Inflammatory macrophage (primary cell): ENCODE measurements at places on chromosomes 12 and 14.
A peak's percentile ranks its signal among the peaks of the same experiment; 100 is the strongest.

- no peak for DNase-seq
Measured at GRCh38 chr14:54713379-54713778, 146.5 kb downstream of the SAMD4A start.

DNA sequence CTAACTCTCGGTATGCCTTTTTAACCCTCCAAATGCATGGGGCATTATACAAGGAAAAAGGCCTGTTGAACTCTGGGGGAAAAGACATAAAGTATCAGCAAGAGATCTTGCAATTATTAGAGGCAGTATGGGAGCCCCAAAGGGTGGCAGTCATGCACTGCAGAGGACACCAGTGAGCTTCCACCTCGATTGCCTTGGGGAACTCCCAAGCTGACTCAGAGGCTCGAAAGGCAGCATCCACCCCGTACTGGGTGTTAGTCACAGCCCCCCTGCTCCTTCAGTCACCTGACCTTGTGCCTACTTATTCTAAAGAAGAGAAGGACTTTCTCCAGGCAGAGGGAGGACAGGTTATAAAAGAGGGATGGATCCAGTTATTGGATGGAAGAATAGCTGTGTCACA, 781.4 kb upstream of the TMEM132C start:
- no peak for DNase-seq

DNA sequence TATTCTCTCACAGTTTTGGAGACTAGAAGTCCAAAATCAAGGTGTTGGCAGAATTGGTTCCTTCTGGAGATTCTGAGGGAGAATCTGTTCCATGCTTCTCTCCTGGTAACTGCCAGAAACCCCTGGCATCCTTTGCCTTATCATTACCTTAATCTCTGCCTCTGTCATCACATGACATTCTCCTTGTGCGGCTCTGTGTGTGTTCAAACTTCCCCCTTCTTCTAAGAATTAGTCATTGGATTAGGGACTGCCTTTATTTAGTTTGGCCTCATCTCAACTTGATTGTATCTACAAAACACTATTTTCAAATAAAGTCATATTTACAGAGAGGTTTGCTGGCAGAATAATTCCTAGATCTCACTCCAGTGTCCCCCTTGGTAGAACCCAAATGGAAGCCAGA, 68.9 kb downstream of the ZNF641 start:
- DNase-seq: peak; percentile 9

DNA sequence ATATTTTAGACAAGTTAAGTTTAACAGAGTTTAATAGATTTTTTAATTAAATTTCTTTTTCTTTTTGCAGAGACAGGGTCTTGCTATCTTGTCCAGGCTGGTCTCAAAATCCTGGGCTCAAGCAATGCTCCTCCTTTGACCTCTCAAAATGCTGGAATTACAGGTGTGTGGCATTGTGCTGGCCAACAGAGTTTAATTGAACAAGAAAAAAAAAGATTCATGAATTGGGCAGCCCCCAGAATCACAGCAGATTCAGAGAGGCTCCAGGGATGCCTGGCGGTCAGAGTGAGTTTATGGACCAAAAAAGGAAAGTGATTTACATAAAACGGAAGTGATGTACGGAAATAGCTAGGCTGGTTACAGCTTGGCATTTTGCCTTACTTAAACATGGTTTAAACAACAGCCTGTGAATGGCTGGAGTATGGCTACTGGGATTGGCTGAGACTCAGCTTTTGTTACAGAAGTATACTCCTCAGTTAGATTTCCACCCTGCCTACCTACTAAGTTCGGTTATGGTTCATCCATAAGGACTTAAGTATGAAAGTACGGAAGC, 14.5 kb upstream of the TESPA1 start:
- DNase-seq: peak; percentile 18

- DNase-seq: no peak
Measured at GRCh38 chr12:108591267-108591980, 6.5 kb downstream of the TMEM119 start.

DNA sequence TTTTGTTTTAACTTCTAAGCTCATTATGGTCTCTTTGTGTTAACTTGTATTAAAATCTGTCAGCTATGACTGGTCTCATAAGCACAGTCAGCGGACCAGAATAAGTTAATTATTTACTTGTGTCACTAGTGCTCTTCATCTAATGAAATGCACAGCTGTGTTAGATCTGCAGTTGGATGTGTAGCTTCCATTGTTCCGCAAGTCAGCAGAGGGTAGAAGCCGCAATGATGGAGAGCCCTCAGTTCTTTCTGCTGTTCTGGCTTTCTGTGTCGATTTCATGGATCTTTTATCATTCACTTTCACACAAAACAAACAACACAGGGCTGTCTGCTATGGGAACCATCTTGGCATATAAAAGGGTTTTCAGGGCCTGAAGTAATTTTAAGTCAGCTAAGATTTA, 89.3 kb upstream of the RFX4 start:
- DNase-seq: no peak

GRCh38 chr14:50619569-50620141, 48.5 kb downstream of the SAV1 start:
- DNase-seq: peak; percentile 6

DNA sequence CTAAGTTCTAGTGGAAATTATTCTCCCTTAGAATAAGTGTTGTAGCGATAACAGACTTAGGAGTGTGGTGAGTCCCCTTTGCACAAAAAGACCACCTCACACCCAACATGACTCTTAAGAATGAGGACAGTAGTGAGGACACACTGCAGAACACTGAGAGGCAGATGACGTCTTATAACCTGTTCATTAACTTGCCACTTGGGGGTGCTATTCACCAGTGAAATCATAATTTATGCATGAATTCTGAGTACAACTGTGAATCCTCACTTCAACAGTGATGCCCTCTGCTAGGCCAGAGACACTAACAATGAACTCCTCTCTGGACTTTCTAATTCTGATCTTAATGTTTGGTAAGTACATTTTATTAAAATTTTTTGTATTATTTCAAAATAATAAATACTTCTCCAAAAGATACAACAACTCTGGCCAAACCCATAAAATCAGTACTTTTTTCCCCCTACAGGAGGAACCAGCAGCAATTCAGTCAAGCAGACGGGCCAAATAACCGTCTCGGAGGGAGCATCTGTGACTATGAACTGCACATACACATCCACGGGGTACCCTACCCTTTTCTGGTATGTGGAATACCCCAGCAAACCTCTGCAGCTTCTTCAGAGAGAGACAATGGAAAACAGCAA, 274.7 kb downstream of the DAD1 start:
- DNase-seq: peak; percentile 65

DNA sequence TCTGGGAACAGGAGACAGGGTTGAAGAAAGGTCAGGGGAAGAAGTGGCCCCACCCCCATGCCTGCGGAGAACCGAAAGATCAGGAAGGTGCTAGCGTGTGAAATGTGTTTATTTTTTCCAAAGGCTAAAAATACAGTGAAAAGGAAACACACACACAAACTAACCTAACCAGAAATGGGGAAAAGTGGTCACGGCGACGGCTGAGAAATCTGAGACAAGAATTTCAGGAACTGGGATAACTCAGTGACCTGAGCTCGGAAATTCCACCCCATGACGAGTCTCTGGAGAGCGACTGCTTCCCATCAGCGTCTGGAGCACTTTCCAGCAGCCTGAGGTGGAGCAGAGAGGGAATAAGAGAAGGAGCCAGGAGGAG, 16.6 kb upstream of the RND1 start:
- DNase-seq: no peak
